ENCODE measurements at places on chromosomes 11 and 22.

DNA sequence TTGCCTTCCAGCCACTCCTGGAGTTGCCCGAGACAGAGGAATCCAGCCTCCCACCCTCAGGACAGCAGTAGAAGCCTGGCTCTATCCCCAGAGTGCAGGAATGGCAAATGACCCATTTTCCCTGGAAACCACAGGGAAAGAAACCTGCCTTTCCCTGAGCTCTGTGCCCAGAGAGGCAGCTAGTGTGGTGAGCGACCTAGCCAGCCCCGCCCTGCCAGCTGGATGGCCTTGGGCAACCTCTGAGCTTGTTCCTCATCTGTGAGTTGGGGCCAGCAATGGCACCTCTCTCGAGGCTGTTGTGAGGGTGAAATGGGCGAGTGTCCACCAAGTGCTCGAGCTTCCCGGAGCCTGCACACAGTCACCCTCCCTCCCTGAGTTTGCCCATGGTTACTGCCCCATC, 3.7 kb downstream of the OMP start:
- DNase-seq, result no peak

DNA sequence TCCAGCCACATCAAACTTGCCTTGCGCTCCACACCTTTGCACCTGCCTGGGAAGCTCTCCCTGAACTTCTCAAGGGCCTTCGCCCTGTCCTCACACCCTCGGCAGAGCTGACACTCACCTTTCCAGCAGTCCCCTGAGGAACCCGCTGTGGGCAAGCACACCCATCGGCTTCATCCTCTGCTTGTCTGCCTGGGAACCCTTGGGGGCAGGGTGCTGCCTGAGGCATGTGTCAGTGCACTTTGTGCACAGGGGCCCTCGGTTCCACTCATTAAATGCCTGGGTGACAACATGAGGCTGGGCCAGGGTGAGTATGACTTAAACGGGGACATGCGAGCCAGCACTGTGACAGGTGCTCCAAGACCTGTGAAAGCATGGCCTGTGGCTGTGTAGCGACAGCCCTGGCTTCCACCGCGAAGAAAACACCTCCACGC, 2.6 kb upstream of the LRFN4 start:
- DNase-seq, result no peak

GRCh38 chr22:22753526-22754267, 109.3 kb downstream of the GGTLC2 start:
- DNase-seq, result no peak

DNA sequence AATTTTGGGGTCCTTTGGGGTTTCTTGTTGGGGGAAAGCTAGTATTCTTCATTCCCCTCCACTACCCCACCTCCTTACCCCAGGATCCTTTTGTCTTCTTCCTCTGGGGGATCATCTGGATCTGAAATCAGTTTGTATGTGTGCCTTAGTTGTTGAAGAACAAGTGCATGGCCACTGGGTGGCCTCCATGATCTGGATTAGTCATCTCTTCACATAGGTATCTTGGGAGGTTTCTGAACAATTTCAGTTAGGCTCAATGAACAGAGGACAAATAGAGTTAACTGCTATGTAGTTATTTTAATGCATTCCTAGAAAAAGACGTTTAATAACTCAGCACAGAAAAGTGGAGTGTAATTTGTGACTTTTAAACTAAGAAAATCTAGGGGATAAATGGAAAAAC, 7.1 kb upstream of the VWA5A start:
- DNase-seq, result no peak

GRCh38 chr11:66287889-66288670, 863 bp downstream of the YIF1A start:
- DNase-seq, result no peak

GRCh38 chr11:76609736-76610370, 60.7 kb downstream of the LRRC32 start:
- no peak for DNase-seq

DNA sequence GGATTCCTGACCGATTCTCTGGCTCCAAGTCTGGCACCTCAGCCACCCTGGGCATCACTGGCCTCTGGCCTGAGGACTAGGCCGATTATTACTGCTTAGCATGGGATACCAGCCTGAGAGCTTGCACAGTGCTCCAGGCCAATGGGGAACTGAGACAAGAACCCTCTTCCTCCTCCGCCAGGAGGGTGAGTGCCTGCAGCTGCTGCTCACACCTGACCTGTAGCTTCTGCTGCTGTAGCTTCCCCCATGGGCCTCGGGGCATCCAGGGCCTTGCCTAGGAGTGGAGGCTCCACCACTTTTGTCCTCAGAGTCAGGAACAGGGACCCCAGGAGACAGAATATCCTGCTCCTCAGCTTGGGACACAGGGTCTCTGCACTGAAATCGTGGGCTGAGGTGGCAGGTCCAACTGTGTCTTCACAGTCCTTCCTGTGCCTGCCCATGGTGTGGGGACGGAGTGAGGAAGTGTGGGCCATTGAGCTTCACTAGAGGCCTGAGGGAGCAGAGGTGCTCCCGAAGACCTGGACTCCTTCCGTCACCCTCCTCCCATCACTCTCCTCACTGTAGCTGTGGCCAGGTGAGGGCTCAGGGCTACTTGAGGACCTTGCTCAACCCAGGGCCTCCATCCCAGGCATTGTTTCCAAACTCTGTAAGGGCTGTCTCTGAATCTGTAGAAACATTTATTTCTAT, 103.8 kb downstream of the ZNF280B start:
- no peak for DNase-seq

DNA sequence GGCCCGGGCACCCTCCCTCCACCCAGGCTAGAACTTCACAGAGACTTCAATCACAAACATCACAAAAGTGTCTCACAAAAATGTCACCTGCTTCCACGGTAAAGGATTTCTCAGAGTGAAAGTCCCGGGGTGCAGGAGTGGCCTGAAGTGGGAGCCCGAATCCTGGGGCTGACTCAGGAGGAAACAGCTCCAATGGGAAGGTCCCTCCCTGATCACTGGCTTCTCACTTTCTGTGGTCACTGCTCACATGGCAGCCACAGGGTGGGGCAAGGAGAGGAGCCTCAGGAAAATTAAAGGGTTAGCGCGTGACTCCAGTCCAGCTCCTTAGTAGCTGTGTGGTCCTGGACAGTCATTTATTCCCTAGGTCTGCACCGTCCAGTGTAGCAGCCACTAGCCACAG, 564.5 kb upstream of the B3GAT1 start:
- DNase-seq, result no peak

GRCh38 chr11:13315517-13316432, 38.2 kb downstream of the BMAL1 start:
- DNase-seq, result no peak

GRCh38 chr11:67633758-67634365, 4.1 kb upstream of the NUDT8 start:
- no peak for DNase-seq

DNA sequence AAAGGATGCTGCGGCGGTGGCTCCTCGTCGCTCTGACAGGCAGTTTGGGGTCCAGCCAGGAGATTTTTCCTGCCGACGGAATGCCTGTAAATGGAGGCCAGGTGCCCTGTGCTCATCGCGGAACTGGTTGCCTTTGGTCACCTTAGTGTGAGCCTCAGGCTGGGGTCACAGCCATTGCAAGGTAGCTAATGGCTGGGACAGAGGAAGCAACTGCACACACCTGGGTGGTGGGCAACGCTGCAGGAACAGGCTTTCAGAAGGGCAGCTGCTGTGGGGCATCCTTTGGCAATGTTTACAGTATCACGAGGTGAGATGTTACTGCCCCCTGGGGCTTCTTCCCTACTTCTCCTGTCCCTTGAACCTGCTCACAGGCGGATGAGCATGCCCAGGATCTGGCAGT, 205.5 kb downstream of the GRIK4 start:
- DNase-seq, result no peak

- no peak for DNase-seq
These were observed 108.8 kb downstream of the PPP6R3 start for GRCh38 chr11:68569357-68569756.

GRCh38 chr11:8257003-8257664, 6.5 kb downstream of the LMO1 start:
- DNase-seq, result no peak
